ENCODE measurements at places on chromosomes 6 and 20.

DNA sequence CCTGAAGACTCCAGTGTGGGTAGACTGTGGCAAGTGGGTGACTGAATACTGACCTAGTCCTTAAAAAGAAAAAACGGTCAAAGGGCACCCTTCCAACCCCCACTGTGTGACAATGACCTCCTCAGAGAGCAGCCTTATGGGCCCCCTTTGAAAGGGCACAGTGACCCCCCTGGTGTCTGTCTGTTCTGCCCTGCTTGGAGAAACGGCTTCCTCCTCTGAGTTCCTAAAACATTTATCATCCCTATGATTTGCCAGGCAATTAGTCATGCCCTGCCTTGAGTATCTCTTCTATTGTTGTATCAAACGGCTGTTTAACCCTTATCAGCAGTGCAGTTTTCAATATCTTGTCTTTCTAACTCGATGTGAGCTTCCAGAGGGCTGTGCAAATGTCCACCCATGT, 21.0 kb upstream of the STX16 start:
- no peak for DNase-seq

DNA sequence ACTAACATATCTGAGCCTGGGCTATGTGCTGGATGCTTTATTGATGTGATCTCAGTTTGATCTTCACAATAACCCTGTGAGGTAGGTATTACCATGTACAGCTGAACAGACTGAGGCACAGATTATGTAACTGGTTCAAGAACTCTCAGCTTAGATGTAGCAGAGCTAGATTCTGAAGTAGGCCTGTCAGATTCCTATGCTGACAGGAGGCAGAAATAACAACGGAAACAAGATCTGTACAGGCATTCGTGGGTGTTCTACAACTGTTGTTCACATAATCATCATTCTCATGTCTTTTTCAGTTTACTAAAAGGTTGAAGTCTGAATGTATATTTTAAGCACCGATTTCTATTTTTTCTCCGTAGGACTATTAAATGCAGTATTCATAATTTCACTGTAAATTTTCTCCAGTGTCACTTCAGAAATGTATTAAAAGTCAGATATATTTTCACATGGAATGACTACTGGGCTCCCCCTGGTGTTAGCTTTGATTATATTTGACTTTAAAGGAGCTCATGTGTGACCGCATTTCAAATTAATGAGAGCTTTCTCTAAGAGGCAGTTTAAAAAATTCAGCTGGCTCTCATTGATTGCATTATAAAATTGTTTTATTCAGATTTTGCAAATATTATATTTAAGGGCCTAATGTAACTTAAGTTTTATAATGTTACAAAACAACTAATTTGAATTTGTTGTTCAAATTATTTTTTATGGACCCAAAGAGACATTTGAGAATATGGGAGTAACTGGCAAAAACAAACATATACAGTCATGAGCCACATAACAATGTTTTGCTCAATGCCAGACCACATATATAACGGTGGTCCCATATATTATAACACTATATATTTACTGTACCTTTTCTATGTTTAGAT, 36.4 kb upstream of the SLC17A4 start:
- DNase-seq = no peak

DNA sequence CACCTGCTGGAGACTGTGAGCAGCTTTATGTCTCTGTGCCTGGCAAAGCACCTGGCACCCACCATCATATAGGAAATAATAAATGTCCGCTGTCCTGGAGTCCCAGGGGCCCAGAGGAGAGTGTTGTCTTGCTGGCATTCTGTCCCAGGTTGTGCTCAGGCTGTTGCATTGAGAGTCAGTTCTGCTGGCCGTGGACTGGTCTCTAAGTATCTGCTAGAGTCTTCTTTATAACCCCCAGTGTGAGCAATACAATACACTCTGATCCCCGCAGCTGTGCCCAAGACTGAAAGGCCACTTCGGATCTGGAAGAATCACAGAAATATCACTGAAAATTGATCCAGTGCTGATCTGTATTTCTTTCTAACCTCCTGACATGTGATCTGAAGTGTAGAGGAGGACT, 38.3 kb upstream of the HINT3 start:
- DNase-seq = no peak

GRCh38 chr6:96301781-96302180, 219.8 kb upstream of the UFL1 start:
- no peak for DNase-seq

DNA sequence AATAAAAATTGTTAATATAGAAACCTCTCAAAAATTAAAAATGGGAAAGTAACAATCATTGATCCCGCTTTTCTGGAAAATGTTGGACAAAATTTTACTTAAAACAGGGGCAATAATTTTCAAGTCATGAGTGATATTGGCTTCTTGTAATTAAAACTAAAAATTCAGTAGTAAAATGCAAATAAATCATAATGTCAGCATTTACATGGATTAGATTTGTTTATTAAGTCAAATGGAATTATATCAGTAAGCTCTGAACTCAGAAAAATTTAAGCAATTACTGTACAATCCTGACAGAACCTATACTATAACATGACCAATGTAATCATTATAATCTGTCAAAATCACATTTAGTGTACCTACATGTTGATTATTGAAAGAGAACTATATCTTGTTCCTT, 39.9 kb upstream of the NKX2-4 start:
- DNase-seq = no peak

GRCh38 chr20:34249291-34249690, 8.1 kb downstream of the ASIP start:
- DNase-seq = no peak

- DNase-seq = no peak
Observed at GRCh38 chr20:20812136-20812535, 99.7 kb upstream of the RALGAPA2 start.

DNA sequence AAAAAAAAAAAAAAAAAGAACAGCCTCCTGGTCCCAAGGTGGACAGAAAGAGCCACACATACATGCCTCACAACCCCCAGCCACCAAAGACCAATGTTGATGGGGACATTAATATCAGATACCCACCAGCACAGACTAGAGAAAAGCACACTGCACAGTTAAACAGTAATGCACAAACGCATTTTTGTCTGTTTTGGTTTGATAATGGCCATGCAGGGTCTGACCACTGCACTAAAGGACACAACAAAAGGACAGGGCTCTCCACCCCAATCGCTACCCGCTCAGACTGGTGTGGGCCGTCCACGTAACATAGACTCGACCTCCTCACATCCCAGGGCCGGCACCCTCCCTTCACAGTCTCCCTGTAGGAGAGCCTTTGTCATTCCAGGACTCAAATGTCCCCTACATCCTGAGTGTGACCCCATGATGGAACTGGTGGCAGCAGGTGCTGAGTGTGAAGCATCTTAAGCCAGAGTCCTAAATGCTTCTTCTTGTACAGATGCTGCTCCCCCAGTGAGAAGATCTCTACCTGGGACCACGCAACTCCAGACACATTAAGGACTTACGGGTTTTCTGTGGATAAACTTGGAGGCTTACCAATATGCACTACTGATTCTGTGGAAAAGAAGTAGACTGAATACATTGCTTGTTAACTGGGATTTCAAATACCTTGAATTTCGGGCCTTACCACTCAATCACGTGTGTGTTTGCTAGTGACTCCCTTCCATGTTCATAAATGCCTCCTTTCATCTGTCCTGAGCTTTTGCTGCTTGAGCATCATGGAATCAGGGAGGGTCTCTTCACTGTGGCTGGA, 28.0 kb downstream of the RRBP1 start:
- no peak for DNase-seq

DNA sequence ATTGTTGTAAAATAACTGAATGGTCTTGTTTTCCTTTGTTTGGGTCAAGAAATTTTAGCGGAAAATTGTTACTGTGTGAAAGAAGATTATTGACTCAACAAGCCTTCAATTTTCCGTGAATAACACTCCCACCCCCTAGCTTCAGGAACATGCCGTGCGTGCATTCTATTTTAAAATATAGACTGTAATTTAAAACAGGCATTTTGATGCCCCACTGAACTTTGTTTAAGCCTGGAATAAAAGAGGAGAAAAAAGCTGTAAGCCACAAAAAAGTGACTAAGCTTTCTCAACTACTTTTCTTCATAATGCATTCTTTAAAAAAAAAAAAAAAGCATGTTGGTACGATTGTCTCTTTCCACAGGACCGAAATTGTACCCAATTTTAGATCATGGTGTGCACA, 166.0 kb downstream of the ARID1B start:
- DNase-seq = no peak

DNA sequence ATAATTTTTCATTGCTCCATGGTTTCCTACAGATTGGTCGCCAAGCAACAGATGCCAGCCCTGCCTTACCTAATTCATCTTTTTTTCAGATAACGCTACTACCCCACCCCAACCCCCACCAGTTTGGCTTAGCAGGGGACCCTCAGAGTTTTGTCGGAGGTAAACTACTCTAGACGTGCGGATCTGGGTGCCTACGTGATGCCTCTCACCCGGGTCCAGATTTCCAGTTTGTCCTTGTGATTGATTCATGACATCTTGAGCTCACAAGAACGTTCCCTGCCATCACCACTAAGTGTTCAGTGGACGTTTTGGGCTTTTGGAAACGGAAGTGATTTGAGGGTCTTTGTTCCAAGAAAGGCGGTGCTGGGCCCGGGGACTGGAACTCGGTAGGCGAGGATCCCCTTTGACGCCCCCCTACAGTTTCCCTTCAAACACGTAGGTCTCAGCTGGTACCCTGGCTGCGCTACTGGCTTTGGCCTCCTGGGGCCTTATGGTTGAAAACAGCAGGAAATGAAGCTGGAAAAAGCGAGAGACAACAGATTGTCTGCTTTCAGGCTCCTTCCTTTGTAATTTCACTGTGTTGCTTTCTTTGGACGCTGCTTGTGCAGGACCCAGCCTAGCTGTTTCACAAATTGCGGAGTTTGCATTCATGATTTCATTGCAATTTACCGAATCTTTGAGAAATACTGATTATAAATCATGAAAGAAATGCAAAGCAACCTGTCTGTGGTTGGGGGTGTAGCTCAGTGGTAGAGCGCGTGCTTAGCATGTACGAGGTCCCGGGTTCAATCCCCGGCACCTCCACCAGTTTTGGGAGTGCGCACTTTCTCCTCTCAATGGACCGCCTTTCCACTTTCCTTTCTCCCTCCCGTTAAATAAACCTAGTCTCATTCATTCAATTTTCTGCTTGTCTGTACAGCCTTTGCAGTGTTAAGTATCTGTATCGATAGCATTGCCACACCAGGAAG, 81.0 kb downstream of the GPX5 start:
- DNase-seq = no peak

DNA sequence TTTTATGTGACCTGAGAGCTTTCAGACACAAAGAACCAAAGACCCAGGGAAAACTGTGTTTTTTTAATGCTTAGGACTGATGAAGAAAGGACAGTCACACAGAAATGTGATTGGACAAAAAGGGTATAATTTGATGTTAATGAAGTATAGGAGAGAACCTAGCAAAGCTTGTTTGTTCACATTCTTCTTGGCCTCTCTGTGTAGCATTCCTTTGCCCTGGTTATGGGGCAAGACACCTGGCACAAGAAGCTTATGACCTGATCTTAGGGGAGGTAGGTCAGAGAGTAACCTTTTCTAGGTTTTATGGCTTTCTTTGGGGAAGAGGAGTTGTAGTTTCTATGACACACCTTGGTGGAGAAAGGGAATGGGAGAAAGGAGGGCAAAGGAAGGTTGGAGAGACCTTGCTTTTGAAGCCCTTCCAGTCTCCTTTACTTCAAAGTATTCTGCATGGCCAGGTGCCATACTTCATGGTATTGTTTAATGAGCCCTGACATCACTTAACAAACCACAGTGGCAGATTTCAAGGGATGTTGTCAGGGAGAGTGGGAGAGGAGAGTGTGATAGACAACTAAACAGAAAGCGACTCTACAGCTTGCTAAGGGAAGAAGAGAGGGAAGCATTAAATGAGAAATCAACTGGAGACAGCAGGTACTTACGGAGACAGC, 701.8 kb upstream of the FLRT3 start:
- DNase-seq = no peak

DNA sequence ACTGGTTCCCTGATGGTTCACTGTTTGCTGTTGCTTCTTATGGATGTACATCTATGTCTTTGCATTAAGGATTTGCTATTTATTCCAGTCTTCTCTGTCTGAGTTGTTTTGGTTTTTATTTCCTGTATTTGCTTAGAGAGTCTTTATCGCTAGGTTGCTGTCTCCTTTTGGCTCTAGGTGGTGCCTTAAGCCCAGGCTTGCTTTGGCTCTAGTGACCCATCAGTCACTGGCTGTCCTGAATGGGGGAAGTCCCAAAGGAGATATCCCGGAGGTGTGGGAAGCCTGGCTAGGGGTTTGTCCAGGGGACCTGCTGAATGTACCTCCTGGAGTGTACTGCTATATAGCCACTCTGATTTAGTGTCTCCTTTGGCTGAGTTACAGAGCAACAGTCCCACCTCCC, 53.4 kb downstream of the MCHR2 start:
- no peak for DNase-seq

- peak; percentile 71 for DNase-seq
Observed at GRCh38 chr6:33430991-33431879, 11.4 kb downstream of the SYNGAP1 start.

DNA sequence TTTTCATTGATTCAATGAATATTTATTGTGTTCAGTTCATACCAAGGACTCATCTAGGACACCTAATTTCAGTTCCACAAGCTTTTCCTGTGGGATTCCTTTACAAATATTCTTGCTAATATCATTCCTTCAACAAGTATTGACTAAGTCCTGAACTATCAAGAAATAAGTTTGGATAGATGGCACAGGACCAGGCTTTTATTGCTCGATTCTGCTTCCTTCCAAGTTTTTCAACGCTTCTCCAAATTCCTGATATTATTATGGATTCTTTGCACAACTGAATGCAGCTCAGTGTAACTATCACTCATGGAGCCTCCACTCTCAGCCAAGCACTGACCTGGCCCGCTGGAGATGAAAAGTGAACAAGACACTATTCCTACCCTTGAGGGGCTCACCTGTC, 32.7 kb upstream of the COL21A1 start:
- no peak for DNase-seq

DNA sequence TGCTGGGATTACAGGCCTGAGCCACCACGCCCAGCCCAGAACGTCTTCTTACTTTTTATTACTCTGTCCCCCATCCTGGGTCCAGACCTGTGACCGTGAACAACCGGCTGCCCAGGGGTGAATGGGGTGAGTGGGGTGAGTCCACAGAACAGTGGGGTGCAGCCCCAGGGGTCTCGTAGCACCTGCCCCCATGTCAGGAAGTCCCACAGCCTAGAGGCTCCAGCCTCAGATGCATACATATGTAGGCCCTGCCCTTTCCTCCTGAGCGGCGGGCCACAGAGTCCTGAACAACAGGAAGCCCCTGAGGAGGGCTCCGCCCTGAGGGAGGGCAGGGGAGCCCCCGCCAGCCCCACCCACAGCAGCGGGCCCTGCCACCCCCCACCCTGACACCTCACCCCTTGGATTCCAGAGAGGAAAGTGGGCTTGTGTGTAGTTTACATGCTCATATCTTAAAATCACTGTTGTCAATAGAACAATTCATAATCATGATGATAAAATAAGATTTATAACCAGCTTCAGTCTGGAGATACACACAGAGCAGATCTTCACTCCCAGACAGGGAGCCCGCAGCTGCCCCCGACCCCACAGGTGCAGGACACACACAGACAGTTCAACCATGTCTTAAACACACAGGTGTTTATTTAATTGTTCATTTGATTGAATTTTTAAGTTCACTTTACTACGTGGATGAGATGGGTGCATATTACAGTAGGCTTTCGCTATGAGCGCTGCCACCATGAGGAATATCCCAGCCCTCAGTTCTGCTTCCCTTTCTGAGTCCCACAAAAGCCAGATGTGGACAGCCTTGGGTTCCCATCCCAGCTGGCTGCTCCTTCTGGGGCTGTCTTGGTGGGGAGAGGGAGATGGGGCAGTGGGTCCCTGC, 12.4 kb upstream of the GMEB2 start:
- no peak for DNase-seq

Measured in activated CD4-positive, alpha-beta T cell treated with anti-CD3 and anti-CD28 coated beads, Interleukin-2, amount 50 U/mL, for 24 hours (primary cell).